Caki2 (cell line): ENCODE measurements at places on chromosomes 13 and 19.

DNA sequence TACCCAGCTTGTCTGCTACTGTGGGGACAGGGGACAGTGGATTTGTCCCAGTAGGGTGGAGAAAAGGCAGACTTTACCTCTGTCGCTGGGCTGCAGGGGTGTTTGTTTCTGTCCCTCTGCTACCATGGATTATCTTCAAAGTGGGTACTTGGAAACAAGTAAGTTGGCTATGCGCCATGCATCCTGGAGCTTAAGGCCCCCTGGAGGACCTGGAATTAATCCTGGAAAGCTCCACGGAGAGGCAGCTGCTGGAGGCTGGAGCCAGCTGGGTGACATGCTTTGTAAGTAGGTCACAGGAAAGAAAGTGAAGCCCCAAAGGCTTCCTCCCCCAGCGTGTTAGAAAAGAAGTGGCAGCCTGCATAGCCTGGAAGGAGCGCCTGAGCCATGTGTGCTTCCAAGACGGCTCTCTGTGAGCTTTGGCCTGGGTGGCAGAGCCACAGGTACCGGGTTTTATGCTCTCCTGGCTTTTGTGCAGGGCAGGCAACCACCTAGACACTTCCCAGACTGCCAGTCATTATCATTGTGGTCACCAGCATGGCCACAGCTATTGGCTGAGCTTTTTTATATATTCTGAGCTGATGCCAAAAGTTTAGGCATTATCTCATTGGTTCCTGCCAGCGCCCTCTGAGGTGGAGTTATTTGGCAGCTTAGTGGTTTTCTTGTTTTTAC, 9.5 kb downstream of the B3GLCT start:
- DNase-seq: no peak

DNA sequence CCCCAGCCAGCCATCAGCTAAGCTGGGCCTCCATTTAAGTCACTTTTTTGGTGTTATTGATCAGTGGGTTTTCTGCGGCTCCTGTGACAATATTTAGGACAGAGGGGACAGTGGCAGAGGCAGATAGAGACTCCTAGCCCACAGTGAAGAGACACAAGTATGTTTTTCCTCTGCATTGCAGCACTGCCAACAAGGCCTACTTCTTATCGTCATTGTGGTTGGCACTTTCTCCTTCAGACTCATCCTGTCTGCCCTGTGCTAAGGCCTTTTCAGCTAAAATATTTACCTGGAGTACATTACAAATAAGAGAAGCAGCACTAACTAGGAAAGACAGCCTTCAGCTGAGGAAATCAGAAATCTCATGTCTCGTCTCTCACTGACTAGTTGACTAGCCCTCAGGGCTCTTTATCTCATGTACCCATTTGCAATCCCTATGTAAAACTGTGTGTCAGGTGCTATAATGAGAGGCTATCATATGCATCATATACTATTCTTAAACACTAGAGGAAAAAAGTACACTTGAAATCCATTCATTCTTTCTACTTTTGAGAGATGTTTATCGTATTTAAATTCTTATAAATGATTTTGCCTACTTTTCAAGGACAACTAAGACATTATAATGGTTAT, 62.2 kb downstream of the ZAR1L start:
- no peak for DNase-seq

DNA sequence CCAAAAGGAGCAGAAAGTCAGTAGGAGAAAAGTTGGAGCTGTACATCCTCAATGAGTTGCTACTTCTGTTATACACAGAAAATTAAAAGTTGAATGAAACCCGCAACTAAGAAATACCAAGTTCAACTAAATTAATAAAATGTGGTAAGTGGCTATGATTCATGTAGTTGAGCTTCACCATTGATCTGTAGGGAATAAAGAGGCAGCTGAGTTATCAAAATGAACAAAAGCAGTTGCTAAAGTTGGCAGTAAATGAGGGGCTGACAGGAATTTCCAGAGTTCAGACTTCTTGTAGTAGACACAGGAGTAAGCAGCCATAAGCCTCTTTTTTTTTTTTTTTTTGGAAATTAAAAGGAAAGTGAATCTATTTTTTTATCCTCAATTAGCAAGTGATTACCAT, 234.6 kb downstream of the POSTN start:
- no peak for DNase-seq

- no peak for DNase-seq
Observed at GRCh38 chr19:10420444-10421239, at the start of gene PDE4A. Gene PDE4A (plus strand): TSS chr19:10420538. CDS start chr19:10420765, 227 bp downstream.

DNA sequence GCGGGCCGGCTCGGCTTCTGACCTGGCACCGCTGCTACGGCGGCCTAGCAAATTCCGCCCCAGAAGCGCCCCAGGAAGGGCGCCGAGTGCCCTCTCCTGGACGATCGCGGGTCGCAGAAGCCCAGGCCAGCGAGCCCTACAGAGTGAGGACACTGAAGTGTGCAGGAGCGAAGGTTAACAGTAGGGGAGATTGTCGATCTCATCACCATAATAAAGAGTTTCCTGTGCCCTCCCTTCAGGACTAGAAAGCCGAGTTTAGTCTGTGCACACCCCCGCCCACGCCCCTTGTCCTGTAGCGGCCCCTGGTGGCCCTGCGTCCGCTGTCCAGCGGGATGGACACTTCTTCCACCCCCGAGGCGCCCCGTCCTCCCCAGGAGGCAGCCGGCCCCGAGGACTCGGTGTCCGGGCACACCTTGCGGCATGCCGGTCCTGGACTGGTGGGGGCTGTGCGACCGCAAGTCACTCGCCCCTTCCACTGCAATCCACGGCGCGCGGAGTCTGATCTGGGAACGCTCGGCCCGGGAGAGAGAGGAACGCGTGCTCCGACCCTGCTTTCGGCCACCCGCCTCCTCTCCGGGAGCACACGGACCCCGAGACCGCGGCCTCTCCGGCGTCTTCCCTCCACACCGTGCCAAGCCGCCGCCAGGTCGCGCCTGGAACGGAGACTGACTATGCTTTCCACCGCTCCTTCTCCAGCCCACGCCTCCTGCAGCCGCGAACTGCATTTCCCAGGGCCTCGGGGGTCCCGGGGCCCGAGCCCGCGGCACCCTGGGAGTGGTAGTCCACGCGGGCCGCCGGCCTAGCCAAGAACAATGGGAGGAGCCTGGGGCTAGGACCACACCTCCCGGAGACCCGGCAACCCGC, 770 bp upstream of the KMT2B start:
- peak; percentile 94 for DNase-seq

DNA sequence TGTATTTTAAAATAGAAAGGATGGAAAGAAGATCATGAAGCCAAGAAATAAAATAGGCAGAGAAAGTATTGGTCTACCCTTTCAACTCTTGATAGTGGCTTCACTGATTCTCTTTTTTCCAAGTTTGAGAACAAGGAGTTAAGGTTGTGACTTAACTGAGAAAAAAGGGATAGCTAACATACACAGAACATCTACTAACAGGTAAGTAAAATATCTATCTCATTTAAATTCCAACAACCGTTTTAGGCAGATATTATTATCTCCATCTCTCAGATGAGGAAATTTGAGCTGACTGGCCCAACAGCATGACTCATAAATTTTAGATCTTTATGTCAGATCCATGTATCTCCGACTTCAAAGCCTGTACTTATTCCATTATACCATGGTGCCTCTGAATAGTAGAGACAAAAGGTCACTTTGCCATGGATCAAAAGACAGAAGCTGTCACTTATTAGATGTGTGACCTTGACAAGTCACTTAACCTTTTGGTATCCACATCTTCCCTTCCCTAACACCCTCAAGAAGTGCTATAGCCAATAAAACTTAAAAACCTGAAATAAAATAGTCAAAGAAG, 152.1 kb downstream of the DACH1 start:
- no peak for DNase-seq

DNA sequence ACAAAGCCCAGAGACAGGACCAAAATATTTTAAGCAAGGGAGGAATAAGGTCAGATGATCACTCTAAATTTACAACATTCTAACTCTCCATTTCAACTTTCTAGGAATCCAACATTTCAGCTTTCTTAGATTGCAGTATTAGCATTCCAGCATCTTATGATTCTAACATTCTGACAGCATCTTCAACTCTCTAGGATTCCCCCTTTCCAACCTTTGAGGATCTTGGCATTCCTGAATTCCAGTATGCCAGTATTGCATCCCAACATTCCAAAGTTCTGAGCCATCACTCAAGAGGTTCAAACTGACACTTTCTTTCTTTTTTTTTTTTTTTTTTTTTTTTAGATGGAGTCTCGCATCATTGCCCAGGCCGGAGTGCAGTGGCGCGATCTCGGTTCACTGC, 13.8 kb downstream of the TGFB1 start:
- DNase-seq: peak; percentile 85

GRCh38 chr19:3682741-3683404, 17.4 kb downstream of the PIP5K1C start:
- no peak for DNase-seq
